ENCODE measurements at places on chromosomes 13 and 19.

DNA sequence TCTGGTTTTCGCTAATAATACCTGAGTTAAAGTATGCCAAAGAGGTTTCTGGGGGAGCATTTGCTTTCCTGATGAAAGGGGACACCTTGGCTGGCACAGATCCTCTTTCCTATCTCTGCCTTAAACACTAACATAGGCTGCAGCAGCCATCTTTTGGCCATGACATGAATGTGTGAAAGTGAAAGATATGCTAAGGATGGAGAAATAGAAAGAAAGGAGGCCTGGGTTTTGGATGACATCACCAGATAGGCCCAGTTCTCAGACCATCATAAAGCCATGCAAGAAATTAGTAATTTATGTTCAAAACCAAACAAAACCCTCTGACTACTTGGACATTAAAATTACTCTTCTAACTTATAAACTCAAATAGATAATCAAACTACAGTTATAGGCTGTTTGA, 279.7 kb downstream of the COG6 start:
- no peak overlapping the region for H3K4me3 ChIP-seq
- no peak for DNase-seq
- H3K27me3 ChIP-seq, result no peaks in the 10 kb centered on the region
- H3K27ac ChIP-seq, result no peak overlapping the region
- H3K4me1 ChIP-seq, result no peaks in the 10 kb centered on the region

- no peaks in the 10 kb centered on the region for H3K27me3 ChIP-seq
- no peak overlapping the region for H3K27ac ChIP-seq
- H3K36me3 ChIP-seq, result peaks cover 12% of the 10 kb centered on the region
- H3K4me1 ChIP-seq, result no peaks in the 10 kb centered on the region
Measured at GRCh38 chr13:73820285-73820684, 313.9 kb downstream of the KLF12 start.

GRCh38 chr19:21835429-21835809, 563 bp downstream of the ZNF43 start:
- H3K27ac ChIP-seq, result peak overlapping the region; percentile 92
- H3K36me3 ChIP-seq, result peaks cover 12% of the 10 kb centered on the region
- no peak for DNase-seq

DNA sequence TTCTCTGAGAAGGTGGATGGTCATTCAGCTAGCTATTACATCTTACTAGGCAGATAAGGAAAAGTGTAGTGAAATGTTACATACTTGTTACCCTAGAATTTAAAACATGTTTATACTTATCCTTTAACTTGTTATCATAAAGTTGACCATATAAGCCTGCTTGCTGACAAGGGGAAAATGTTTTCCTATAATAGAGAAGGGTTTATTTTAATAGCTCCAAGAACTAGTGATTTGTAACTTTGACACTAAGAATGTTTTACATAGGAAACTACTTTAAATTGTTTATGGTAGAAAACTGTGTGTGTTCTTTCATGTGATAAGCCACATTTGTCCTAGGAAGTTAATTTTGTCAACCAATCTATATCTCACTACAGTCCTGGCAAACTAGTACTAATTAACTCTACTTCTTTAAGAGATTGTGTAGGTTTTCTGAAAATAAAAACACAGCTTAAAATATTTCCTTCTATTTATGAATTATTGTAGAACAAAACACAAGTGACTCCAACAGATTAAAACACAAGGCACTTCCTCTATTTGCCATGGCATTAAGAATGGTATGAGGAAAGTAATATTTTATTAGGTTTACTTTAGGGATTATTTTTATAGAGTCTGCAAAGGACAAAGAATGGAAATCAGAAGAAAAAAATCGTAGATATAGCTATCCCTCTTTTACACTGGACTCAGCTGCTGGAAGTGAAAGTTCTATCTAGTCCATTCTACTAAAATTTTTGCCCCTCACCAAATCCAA, 233.3 kb upstream of the NBEA start:
- H3K27ac ChIP-seq, result no peak overlapping the region
- no peak overlapping the region for H3K4me3 ChIP-seq
- H3K36me3 ChIP-seq, result no peaks in the 10 kb centered on the region
- no peak for DNase-seq
- H3K4me1 ChIP-seq, result no peaks in the 10 kb centered on the region

- H3K4me1 ChIP-seq, result no peaks in the 10 kb centered on the region
- H3K36me3 ChIP-seq, result no peaks in the 10 kb centered on the region
- H3K4me3 ChIP-seq, result no peak overlapping the region
- no peak for DNase-seq
Measured at GRCh38 chr13:53463106-53463505, 434.5 kb downstream of the OLFM4 start.

- H3K4me3 ChIP-seq, result no peak overlapping the region
- DNase-seq, result peak; percentile 38
- peaks cover 55% of the 10 kb centered on the region for H3K4me1 ChIP-seq
- peaks cover 10% of the 10 kb centered on the region for H3K27me3 ChIP-seq
- no peaks in the 10 kb centered on the region for H3K36me3 ChIP-seq
- H3K27ac ChIP-seq, result no peak overlapping the region
Measured at GRCh38 chr19:33297401-33298145, 4.8 kb downstream of the CEBPA start.

DNA sequence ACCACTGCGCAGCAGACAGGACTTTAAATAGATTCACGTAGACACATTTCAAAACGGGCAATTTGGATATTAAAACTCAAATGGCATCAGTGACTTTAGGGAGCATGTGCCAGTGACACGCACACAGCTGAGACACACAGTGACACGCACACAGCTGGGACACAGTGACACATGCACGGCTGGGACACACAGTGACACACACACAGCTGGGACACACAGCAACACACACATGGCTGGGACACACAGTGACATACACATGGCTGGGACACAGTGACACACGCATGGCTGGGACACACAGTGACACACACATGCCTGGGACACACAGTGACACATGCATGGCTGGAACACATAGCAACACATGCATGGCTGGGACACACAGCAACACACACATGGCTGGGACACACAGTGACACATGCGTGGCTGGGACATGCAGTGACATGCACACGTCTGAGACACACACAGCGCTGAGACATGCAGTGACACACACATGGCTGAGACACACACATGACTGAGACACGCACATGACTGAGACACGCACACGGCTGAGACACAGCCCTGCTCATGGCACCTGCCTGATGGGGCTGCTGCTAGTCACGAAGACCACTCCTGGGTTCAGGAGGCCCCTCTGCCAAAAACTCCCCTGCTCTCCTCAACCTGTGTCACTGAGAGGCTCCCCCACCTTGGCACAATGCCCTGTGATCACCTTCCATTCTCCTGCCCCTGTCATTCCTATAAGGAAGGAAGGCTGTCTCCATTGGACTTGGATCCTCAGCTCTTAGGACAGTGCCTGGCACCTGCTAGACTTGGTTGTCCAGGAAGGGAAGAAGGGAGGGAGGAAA, 52.5 kb downstream of the SOX1 start:
- no peaks in the 10 kb centered on the region for H3K36me3 ChIP-seq
- H3K27ac ChIP-seq, result no peak overlapping the region
- H3K4me3 ChIP-seq, result no peak overlapping the region

DNA sequence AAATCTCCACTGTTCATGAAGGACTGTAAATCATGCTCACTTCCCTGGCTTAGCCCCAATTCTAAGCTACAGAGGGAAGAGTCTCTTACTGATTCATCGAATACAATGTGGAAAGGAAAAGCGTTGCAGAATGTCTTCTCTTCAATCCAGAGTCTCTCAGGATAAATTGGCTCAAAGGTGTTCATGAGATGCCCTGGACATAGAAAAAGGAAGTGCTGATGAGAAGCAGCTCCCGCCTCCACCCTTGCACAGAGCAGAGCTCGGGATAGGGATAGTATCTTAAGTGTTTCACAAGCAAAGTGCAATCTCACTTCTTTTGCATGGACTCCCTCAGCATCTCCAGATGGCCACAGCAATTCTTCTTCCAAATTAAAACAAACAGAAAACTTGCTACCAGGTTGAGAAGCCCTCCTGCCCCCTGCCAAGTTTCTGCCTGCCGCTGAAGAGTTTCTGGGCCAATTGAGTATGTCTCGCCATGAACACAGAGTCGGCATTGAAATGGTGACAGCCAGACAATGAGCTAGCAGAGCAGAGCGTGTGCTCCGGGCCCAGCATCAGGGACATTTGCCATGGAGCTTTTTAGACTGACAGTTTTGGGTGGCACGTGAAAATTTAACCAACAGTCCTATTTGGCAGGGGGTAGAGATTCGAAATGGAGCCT, 85.7 kb downstream of the C13orf42 start:
- no peak overlapping the region for H3K27ac ChIP-seq
- no peaks in the 10 kb centered on the region for H3K27me3 ChIP-seq
- DNase-seq, result no peak
- H3K4me1 ChIP-seq, result no peaks in the 10 kb centered on the region
- no peaks in the 10 kb centered on the region for H3K36me3 ChIP-seq
- no peak overlapping the region for H3K4me3 ChIP-seq
